ENCODE measurements at places on chromosomes 4 and X. TPM values are rescaled to one million over a fixed set of nuclear protein-coding genes. Genes with fewer than 3 reads are reported as not detected.

Gene MTMR8
- 4.3 TPM for total RNA-seq

Gene FMR1NB
- not detected for total RNA-seq

Gene PDZD4
- total RNA-seq = 1.8 TPM

Gene PAGE2
- not detected for total RNA-seq

Gene CLDN22
- total RNA-seq = not detected

GRCh38 chrX:25873196-25873595, 264.9 kb upstream of the MAGEB18 start:
- H3K36me3 ChIP-seq = no peaks in the 10 kb centered on the region
- no peak overlapping the region for H3K27ac ChIP-seq
- DNase-seq = no peak
- no peaks in the 10 kb centered on the region for H3K4me1 ChIP-seq
- H3K4me3 ChIP-seq = no peak overlapping the region

Data from right lobe of liver (tissue), 6 donors.